ENCODE measurements at places on chromosomes 2 and 18. TPM values are rescaled to one million over a fixed set of nuclear protein-coding genes. Genes with fewer than 3 reads are reported as not detected.
A peak's percentile ranks its signal among the peaks of the same experiment; 100 is the strongest.

DNA sequence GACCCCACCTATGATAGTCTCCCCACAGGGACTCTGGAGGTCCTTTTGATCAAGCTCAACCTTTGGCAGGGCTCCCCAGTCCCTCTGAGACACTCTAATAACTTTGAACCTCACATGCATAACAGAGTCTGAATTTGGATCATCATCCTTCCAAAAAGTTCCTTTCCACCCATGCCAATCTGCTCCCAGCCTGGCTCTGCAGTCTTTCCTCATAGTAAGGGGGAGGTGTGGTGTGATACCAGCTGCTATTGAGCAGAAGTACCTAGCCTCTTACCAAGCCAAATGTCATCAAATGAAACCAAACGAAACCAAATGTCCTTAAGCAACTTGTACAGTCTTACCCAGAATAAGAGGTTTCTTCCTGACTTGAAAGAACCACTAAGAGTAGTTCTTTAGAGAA is 36.5 kb downstream of the DTNA start:
- DNase-seq = no peak

DNA sequence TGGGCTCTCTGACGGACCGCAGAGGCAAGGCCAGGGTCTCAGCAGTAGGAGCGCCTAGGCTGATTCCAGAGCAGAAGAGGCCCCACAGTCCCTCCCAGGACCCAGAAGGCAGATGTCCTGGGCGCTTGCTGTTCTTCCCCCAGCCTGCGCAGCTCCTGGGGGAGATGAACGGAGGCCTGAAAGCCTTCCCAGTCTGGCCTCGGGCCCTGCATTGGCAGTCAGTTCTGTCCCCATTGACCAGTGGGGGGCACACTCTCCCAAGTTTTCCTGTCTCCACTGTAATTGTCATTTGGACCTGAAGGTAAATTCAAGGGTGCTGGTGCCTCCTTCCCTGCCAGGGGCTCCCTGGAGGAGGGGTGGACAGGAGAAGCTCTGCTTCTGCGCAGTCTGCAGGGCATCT is 345.7 kb downstream of the CYP26B1 start:
- peak; percentile 75 for DNase-seq

The RAB27B gene
- 0.43 TPM for total RNA-seq

The MGAT4A gene
- 8.0 TPM for total RNA-seq

The RSAD2 gene
- total RNA-seq = not detected

- no peak for DNase-seq
Observed at GRCh38 chr2:24830351-24830750, 37.1 kb downstream of the CENPO start.

The ROCK2 gene
- total RNA-seq = 22.3 TPM

GRCh38 chr2:189199797-189200196 is 20.2 kb upstream of the COL5A2 start:
- no peak for DNase-seq

DNA sequence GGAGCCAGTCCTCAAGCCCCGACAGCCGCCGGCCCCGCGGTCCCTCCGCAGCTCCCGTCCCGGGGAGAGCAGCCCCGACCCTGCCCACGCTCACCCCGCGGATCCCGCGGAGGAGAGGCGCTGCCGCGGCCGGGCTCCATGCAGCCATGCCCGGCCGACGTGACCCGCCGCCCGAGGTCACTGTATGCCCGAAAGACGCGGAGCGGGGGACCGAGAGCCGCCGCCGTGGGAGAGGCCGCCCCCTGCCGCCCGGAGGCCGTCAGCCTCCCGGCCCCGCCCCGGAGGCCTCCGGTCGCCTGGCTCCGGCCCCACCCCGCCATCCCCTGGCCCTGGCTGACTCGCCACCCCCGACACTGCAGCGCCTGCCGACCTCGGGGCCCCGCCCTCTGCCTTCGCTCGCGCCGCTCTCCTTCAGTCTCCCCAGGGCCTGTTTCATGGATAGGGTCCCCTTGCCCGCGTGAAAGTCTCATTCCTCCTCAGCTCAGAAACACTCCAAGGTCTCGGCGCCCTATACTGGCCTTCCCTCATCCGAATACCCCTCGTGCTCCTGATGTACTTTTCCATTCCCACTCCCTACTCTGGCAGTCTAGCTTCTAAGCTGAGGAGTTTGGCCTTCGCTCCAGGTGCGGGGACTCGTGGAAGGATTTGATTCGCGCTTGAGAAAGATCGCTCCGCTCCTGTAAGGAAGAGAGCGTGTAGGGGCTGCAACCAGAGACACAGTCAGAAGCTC is at the start of gene BOLA3:
TSS of gene BOLA3 (minus strand) at position 186 of the 730 bp plus-strand sequence. CDS start at position 148, 38 bp downstream.
- peak; percentile 96 for DNase-seq
